Astrocyte of the spinal cord (primary cell): ENCODE measurements at places on chromosomes 1 and 21.

DNA sequence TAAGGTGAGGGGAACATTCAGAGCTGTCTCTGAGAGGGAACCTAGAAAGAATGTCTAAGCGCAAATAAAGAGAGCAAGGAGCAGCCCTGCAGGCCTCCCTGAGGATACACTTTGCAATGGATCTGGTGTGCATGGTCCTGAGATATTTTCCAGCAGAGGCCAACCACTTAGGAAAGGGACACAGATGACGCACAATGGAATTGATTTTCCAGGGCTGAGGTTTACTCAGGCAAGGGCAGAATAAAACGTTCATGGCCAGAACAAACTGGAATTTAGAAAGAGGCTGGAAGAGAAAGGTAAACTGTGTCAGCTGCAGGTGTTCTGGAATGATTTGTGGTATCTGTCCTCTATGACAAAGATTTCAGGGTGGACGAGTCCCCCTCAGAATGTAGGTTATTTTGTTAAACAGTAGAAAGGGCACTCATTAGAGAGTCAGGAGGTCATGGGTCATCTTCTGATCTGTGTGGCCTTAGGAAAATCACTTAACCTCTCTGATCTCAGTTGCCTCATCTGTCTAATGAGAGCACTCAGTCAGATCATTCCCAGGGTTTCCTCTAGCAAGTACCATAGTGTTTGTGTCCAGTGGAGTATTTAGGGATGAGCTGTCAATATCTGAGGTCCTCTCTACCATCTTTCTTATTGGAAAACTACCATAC is 61.8 kb upstream of the PGBD5 start:
- no peak for DNase-seq

DNA sequence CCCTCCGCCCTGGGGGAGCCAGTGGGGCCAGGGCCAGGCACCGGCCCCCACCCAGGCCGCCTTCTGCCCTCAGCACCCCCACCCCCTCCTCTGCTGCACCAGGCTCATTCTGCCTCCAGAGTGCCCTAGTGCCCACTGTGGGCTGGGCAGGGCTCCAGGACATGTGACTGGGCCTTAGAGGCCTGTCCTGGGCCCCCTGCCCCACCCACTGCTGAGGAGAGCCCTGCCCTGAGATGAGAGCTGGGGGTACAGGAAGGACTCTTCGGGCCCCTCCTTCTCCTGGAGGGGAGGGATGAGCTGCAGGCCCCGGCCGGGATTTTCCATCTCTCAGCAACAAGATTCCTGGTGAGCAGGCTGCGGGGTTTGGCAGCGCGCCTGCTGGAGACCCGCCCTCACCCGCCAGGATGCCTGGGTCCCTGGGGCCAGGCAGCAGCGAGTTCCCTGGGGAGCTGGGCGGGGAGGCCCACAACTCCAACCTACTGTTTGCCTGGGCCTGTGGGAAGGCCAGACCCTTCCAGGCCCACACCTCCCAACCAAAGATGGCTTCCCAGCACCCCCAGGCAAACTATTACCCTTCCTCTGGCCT is 14.0 kb downstream of the AHDC1 start:
- peak; percentile 53 for DNase-seq

DNA sequence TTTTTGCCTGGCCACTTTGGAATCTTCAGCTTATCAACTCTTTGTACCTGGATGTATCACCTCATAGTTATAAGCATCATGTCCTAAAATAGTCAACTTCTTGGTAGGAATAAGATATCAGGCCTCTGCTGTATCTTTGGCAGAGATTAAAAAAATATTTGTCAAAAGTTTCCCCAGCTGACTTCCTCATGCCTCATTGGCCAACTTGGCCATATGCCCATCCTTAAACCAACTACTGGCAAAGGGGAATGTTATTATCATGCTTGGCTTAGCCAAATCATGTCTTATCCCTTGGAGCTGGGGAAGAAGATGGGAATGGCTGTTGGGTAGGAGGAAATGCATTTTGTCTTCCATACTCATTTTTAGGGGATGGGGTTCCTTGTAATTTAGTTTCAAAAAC is 23.4 kb downstream of the NFASC start:
- DNase-seq, result no peak

GRCh38 chr1:243229526-243229925 is 25.6 kb downstream of the CEP170 start:
- no peak for DNase-seq

DNA sequence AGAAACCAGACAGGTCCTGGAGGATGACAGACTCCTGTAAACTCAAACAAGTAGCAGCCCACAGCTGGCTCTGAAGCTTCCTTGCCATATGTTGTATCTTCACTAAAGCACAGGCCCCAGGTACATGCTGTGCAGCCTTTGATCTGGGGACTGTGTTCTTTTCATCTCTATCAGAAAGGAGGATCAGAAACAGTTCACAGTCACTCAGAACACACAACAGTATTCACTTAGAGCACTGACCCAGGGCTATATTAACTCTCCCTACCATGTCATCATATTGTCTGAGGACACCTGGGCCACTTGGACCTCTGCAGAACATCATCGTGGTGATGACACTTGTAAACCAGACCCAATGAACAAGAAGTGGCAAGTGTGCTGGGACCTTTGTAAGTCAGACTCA is 222.0 kb downstream of the SETD4 start:
- no peak for DNase-seq

DNA sequence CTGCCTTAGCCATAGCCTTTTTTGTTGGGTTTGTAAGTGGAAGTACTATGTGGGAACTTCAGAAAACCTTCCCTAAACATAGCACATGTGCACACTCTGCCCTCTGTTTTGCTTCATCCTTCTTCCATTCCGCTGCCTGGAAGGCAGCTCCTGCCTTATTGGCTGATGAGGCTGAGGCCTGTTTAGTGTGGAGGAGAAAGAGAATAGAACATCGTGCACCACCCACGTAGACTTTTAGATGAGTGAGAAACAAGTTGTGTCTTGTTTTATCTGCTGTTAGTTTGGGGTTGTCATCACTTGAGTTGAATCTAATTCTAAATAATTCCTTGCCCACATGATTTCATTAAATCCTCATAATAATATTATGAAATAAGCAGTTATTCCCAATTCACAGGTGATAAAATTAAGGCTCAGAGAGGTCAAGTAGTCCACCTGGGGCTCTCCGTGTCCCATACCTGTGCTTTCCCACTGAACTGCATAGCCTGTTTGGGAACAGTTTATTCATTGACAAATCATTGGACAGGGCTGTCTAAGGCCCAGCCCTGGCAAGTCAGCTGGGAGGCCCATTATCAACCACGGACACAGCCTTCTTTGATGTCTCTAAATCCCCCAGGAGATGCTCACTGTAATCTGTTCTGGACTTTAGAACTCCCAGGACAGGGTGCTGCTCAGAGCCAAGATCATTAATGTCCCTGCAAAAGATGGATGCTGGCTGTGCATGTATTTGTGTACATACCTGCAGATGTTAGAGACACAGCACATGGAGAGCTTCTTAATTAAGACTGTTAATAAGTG is 93.0 kb downstream of the ABCA4 start:
- DNase-seq, result no peak

GRCh38 chr21:25688275-25689155 is 46.2 kb downstream of the ATP5PF start:
- no peak for DNase-seq

DNA sequence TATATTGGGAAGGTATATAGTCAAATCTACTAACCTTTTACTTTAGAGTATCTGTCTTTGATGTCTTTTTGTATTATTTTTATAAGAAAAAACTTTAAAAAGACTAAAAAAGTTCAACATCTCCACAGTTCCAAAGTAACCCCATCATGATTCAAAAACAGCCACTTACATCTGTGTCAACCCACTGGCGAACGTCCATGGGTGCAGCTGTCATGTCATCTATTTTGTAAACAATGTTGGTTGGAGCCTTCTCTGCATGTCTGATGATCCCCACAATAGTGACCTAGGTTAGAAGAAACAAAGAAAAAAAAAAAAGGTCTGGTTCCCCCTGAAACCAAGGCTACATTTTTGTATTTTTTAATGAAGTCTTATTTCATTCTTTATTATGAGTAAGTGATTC is 28.0 kb upstream of the SMPDL3B start:
- DNase-seq, result no peak

GRCh38 chr1:194225821-194226220 is 1039.4 kb upstream of the B3GALT2 start:
- no peak for DNase-seq

GRCh38 chr1:39969048-39969447 is 14.1 kb downstream of the MFSD2A start:
- no peak for DNase-seq

DNA sequence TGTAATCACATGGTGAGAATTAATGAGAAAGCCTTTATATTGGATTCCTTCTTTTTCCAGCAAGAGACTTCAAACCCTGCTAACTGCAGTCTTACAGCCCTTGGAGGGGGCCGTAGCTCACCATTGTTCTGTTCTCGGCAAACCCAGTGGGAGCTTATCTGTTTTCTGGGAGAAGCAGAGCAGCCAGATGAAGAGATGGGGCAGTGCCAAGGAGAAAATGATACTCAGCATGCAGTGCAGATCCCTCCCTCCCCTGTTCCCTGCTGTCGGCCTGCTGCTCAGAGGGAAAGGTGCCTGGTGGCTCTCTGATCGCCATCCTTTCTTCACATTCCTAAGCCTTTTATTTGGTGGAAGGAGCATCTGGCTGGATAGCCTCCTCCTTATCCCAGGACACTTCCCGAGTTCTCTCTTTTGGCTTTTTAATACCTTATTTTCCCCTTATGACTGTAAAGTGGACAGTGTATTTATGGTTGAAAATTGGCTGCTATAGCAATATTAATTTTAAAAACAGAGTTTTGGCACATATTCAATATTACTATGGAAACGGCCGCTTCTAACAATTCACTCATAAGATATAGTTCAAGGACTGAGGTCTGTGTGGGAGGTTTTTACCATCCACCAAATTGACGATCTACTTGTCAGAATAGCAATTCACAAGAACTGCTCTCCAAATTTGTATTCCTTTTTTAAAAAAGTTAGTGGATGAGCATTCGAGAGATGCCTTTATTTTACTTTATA is 203.4 kb downstream of the CRB1 start:
- peak; percentile 31 for DNase-seq

- no peak for DNase-seq
Observed at GRCh38 chr1:40956407-40956806, 23.1 kb upstream of the CTPS1 start.

GRCh38 chr1:207309745-207310273 is 11.7 kb upstream of the CD55 start:
- peak; percentile 85 for DNase-seq
